ENCODE measurements at places on chromosomes 13 and 19.

DNA sequence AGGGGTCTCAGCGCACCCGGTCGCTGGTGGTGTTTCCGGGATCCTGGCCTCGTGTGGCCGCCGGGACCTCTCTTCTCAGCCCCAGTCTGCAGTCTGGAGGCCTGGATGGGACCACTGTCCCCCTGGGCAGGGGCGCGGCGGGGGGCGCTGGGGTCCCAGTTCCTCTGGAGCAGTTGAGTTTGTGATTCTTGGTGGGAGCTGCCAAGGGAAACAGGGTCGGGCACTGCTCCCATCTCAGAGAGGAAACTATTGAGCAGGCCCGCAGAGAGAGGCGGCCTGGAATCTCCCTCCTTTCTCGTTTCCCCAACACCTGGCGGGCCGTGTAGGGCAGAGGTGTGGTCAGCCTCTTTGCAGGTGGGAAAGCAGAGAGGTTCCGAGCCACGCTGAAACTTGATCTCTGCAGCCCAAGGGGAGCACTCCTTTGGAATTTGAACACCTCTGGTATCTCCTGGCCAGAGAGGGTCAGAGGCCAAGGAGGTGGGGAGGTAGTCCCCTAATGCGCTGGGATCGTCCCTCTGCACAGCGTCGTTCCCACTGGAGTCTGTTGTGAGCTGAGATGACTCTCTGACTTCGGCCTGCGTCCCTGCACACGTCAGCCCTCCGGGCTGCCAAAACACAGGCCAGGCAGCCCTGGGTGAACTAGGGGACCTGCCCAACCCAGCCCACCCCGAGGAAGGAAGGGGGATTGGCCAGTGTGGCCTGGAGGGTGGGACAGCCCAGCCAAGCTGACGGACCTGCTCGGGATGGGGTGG is 741 bp downstream of the PLEKHF1 start:
- peak; percentile 92 for DNase-seq

- no peak for DNase-seq
These were observed 520.1 kb downstream of the SUCLA2 start for GRCh38 chr13:47480951-47481350.

DNA sequence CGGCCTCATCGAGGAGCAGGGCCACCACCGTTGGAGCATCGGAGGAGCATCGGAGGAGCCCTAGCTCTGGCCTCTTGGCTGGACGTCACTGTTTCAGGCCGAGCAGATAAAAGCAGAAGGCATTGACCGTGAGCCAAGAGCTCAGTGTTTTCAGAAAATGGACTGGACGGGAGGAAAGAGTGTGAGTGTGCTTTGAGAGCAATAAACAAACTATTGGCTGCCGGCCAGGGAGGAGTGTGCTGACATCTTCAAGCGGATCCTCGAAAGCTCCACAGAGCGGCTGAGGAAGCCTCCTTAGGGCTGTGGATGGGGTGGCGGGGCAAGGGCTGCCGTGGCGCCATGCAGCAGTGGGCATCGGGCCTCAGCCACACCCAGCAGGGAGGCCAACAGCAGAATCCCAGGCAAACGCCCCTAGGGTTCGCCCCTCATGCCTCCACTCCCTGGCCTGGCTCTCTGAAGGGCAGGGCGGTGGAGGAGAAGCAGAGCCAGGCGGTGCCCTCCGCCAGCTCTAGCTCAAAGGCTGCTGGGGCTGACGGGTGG is 41.8 kb downstream of the IRS2 start:
- no peak for DNase-seq

DNA sequence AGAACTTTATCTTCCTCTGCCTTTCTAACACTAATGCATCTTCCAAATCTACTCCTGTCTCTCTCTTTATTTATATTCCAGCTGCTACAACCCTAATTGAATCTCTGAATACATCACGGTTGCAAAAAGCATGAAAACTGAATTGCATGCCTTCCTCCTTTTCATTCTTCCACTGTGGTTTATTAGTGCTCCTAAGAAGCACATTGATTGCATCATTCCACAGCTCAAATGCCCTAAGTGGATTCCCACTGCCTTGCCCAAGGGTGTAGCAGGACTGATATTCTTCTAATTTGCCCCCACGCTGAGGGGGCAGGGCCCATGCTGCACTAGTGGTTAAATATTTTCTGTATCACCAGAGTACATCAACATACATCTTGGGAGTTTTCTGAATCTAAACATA is 640.8 kb downstream of the EFNB2 start:
- no peak for DNase-seq

- DNase-seq = no peak
These were observed 23.0 kb upstream of the ZNF536 start for GRCh38 chr19:30349131-30349730.

DNA sequence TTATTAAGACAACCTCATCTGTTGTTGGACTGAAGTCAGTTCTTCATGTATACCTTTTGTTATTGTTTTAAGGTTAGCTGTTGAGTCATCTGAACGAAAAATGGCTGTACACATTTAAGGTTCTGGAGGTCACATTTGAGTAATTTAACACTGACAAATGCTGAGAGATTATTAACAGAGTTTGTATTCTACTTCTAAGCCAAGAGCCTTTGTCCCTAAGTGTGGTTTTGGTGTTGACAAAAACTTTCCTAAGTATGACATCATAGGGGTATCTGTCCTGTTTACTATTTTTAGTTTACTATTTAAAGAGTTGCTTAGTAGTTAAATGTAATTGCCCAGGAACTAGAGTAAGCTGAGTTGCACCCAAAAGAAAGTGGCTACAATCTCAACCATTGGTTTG is 71.9 kb downstream of the CDK8 start:
- no peak for DNase-seq

DNA sequence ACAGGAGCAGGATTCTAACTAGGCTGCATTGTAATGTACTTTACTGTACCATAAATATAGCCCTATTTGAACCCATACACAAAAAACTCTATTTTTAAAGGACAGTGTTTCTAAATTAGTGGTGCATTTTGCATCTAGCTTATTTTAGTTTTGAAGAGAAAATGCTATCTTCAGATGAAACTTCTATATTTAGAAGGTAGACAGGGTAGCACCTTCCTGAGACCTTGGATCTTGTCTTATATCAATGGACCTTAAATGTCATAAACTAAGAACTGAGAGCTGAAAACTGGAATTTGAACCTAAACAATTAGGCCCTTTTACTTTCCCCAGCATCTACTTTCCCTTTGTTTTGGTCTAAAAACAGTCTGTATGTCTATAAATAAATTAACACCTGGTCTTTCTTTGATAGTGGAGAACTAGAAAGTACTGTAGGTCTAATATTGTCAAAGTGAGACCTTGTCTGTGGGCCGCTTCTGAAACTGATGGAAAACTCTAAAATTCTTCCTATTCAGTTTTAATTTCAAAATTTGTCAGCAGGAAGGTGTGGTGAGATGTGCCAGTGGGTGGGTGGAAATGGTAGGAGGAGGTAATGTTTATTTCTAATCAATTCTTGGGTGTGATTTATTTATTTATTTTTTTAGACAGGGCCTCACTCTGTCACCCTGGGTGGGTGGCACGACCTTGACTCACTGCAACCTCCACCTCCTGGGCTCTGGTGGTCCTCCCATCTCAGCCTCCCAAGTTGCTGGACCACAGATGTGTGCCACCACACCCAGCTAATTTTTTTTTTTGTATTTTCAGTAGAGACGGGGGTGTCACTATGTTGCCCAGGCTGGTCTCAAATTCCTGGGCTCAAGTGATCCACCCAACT is 10.1 kb downstream of the COG3 start:
- DNase-seq = no peak

DNA sequence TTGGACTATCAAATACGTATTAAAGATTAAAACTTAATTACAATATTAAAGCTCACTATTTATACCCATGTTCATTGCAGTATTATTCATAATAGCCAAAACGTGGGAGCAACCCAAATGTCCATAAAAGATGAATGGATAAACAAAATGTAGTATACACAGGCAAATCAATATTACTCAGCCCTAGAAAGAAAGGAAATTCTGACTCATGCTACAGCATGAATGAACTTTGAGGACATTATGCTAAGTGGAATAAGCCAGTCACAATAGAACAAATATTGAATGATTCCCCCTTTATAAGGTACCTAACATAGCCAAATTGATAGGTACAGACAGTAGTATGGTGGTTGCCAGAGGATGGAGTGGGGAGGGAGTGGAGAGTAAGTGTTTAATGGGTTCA is 457.3 kb downstream of the FGF14 start:
- DNase-seq = no peak

GRCh38 chr13:45333977-45334922 is 6.7 kb downstream of the TPT1 start:
- DNase-seq = no peak

- no peak for DNase-seq
These were observed 15.2 kb downstream of the UPF1 start for GRCh38 chr19:18846862-18847548.

DNA sequence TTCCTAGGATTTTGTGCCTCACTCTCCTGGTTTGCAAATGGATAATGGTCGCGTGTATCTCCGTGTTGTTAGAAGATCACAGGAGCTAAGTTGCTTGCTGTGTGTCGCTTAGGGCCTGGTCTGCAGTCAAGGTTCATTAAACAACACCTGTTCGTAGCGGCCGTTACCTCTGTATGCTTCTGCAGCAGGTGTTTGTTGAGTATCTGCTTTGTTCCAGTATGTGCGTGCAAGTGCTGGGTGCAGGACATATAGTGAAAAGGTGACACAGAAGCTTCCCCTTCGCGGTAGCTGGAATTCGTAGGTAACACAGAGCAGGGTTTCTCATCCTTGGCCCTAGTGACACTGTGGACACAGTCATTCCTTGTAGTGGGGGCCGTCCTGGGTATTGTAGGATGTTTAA is 5.4 kb downstream of the MED25 start:
- DNase-seq = no peak

All from vagina (tissue), 2 donors.